ENCODE measurements at places on chromosomes 3 and 15.

DNA sequence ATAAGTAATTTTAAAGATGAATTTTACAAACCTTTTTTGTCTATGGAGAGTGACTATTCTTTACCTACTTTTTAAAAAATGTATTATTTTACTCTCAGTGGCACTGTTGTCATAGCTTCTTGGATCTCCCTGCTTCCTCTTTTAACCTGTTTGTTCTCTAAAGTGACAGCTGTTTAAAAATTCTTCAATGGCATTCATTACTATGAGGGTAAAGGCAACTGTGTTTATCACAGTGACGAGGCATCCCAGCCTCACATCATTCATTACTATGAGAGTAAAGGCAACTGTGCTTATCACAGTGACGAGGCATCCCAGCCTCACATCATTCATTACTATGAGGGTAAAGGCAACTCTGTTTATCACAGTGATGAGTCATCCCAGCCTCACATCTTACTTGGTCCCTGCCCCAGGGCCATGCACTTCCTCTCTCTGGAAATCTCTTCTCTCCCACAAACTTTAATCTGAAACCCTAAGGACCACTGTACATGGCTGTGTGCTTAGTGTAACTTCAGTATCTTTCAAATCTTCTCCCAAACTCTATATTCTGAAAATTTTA is 101.7 kb upstream of the ZNF717 start:
- no peak overlapping the region for H3K4me3 ChIP-seq
- no peaks in the 10 kb centered on the region for H3K4me1 ChIP-seq
- no peaks in the 10 kb centered on the region for H3K36me3 ChIP-seq
- no peak for DNase-seq

- peaks cover 3% of the 10 kb centered on the region for H3K27me3 ChIP-seq
- no peaks in the 10 kb centered on the region for H3K4me1 ChIP-seq
- no peaks in the 10 kb centered on the region for H3K36me3 ChIP-seq
- no peak for DNase-seq
- no peak overlapping the region for H3K27ac ChIP-seq
- H3K4me3 ChIP-seq, result no peak overlapping the region
These were observed 219.8 kb downstream of the SQOR start for GRCh38 chr15:45854455-45855202.

DNA sequence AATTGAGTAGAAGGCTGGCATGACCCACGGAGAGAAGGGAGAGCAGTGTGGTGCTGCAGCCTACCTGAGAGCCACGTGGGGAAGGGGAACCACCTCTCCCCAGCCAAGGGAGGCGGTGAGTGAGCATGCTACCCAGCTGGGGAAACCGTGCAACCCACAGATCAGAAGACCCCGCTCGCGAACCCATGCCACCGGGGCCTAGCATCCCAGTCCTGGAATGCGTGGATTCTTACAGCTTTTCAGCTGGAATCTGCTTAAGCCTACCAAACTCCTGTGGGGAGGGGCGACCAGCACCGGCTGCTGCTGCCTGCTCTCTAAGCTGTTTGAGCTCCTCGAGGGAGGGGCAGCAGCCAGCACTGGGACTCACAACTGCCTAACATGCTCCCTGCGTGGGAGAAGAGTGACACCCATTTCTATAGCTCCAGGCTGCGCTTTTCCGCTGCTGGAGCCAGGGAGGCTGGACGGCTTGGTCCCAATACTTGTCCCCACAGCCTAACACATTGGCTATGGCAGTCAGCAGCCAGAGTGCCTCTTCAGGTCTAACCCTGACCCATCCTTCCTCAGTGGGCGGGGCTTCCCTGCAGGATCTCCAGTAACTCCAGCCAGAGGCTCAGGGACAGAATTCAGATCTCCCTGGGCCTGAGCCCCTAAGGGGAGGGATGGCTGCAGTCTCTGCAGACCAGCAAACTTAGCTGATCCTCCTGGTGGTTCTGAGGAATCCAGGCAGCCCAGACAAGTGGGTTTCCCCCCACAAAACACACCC is 20.0 kb upstream of the TEX55 start:
- H3K4me3 ChIP-seq, result no peak overlapping the region
- no peaks in the 10 kb centered on the region for H3K36me3 ChIP-seq
- no peak for DNase-seq
- no peaks in the 10 kb centered on the region for H3K27me3 ChIP-seq

- H3K4me3 ChIP-seq, result no peak overlapping the region
- no peaks in the 10 kb centered on the region for H3K36me3 ChIP-seq
- no peak for DNase-seq
- H3K4me1 ChIP-seq, result no peaks in the 10 kb centered on the region
- no peak overlapping the region for H3K27ac ChIP-seq
These were observed 2.8 kb downstream of the LSAMP start for GRCh38 chr3:116442331-116443021.

DNA sequence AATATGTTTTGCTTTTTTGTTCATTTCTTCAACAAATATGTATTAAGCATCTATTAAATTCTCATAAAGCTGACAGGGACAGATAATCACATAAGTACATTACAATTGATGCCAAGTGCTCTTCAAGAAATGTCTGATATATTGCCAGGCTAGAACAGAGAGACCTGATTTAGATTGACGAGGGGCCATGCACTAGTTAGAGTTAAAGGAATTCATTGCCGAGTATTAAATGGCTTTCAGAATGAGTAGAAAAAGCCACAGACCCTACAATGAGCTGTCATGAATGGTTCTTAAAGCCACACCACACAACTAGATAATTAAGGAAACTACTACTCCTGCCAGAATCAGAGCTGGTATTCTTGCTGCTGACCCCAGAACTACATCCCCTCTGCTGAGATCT is 250.2 kb upstream of the MME start:
- H3K36me3 ChIP-seq, result no peaks in the 10 kb centered on the region
- no peaks in the 10 kb centered on the region for H3K27me3 ChIP-seq
- no peak for DNase-seq
- H3K4me3 ChIP-seq, result no peak overlapping the region

DNA sequence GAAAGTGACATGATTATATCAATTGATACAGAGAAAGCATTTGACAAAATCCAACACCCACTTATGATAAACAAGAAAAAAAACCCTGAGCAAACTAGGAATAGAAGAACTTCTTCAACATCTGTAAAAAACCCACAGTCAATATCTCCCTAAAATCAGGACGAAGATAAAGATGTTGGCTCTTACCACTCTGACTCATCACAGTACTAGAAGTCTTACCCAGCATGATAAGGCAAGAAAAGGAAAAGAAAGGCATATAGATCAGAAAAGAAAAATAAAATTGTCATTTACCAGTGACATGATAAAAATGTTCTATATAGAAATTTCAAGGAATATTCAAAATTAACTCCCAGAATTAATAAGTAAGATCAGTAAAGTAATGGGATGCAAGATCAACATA is 7.2 kb upstream of the FBXW12 start:
- no peak for DNase-seq
- H3K27me3 ChIP-seq, result peaks cover 18% of the 10 kb centered on the region
- H3K4me1 ChIP-seq, result no peaks in the 10 kb centered on the region
- H3K4me3 ChIP-seq, result no peak overlapping the region
- no peak overlapping the region for H3K27ac ChIP-seq

DNA sequence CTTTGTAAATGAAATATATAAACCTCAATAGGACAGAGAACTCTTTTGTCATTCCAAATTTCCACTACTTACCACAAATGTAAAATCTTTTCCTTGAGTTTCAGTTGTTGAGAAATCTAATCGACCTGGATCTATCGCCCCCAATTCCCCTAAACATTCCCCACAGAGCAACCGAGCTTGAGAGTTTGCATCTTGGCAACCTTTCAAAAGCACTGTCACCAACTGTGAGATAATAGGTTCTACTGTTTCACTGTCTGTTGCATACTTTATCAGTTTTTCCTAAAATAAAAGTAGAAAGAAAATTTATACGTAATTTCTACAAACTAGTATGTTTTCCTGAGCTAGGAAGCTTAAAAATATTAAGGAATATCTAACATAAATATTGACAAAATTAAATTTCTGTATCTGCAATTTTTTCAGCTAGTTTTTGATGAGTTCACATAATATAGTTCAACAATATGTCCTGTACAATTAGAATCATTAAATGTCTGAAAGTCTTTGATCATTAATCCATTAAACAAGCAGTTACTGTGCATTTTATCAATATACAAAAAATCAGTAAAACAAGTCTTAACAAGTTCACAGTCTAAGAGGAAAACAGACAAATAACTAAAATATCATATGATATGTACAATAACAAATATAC is 54.5 kb downstream of the ATR start:
- no peaks in the 10 kb centered on the region for H3K4me1 ChIP-seq
- no peak for DNase-seq
- no peaks in the 10 kb centered on the region for H3K27me3 ChIP-seq
- H3K27ac ChIP-seq, result peak overlapping the region; percentile 33

GRCh38 chr3:138642226-138642926 is 33.8 kb downstream of the FAIM start:
- no peaks in the 10 kb centered on the region for H3K4me1 ChIP-seq
- no peak overlapping the region for H3K27ac ChIP-seq
- no peaks in the 10 kb centered on the region for H3K27me3 ChIP-seq
- no peak for DNase-seq

DNA sequence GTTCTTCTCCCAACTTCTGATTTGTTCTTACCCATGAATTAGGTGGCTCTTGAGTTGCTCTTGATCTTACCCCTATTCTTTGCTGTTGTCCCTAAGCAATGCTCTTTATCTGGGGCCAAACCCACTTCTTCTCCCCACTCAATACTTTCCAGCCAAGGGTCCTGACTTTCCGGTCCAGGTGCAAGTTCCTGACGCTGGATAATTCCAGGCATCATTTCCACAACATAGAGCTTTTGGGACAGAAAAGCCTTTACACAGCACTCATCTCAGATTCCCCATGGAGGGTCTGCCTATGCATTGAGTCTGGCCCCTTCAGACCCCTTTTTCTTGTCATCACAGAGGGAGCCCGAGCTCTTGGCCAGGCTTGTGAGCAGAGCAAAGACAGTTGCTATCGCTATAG is 85.4 kb upstream of the BOC start:
- DNase-seq, result no peak
- H3K27me3 ChIP-seq, result no peaks in the 10 kb centered on the region
- H3K36me3 ChIP-seq, result no peaks in the 10 kb centered on the region
- H3K27ac ChIP-seq, result no peak overlapping the region
- H3K4me1 ChIP-seq, result no peaks in the 10 kb centered on the region
- no peak overlapping the region for H3K4me3 ChIP-seq

DNA sequence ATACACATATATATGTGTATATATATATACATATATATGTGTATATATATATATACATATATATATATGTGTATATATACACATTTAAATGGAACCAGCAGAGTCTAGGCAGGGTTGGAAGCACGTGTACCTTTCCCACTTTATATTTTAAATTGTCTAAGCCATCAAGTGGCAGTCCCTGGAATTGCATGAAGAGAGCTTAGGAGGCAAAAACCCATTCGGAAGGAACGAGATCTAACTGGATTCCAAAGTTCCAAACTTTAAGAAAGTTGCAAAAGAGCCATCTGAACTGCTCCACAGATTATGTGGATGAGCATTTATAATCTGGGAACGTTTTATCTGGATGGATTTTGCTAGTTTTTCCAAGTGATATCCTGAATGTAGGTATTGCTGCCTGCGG is 186.5 kb downstream of the FOXP1 start:
- H3K27ac ChIP-seq, result no peak overlapping the region
- peaks cover 48% of the 10 kb centered on the region for H3K4me1 ChIP-seq
- peaks cover 13% of the 10 kb centered on the region for H3K27me3 ChIP-seq
- no peak for DNase-seq
- peaks cover 5% of the 10 kb centered on the region for H3K36me3 ChIP-seq
- no peak overlapping the region for H3K4me3 ChIP-seq

- H3K36me3 ChIP-seq, result no peaks in the 10 kb centered on the region
- H3K27ac ChIP-seq, result no peak overlapping the region
- peaks cover 28% of the 10 kb centered on the region for H3K27me3 ChIP-seq
- H3K4me1 ChIP-seq, result peaks cover 29% of the 10 kb centered on the region
These were observed 102.8 kb downstream of the CHSY1 start for GRCh38 chr15:101148881-101149664.

DNA sequence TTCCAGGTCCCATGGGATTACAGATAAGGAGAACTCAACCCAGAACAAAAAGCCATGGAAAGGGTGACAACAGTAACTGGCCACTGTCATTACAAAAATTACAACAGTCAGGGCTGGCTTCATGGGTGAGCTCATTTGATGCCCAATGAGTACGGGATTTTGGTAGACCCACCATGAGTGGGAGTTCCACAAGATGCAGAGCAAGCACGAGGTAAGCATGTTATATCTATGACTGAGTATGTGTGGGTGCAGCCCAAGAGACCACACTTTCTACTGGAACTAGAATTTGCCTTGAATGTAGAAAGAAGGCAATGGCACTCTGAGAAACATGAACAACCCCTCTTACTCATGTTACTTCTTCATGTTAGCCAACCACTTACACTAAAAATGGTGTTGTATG is 83.3 kb downstream of the IGF2BP2 start:
- no peaks in the 10 kb centered on the region for H3K4me1 ChIP-seq
- H3K27ac ChIP-seq, result no peak overlapping the region
- H3K4me3 ChIP-seq, result no peak overlapping the region
- peaks cover 16% of the 10 kb centered on the region for H3K27me3 ChIP-seq
- no peak for DNase-seq
- no peaks in the 10 kb centered on the region for H3K36me3 ChIP-seq

GRCh38 chr15:50854601-50855490 is 53.6 kb upstream of the AP4E1 start:
- H3K36me3 ChIP-seq, result no peaks in the 10 kb centered on the region
- no peaks in the 10 kb centered on the region for H3K4me1 ChIP-seq
- peaks cover 23% of the 10 kb centered on the region for H3K27me3 ChIP-seq
- H3K27ac ChIP-seq, result no peak overlapping the region
- no peak overlapping the region for H3K4me3 ChIP-seq

GRCh38 chr3:51975852-51976549 is 1.1 kb downstream of the ABHD14A start:
- H3K36me3 ChIP-seq, result peaks cover 4% of the 10 kb centered on the region
- H3K27ac ChIP-seq, result peak overlapping the region; percentile 68
- H3K27me3 ChIP-seq, result no peaks in the 10 kb centered on the region
- H3K4me3 ChIP-seq, result peak overlapping the region; percentile 75
- peaks cover 46% of the 10 kb centered on the region for H3K4me1 ChIP-seq

- no peaks in the 10 kb centered on the region for H3K4me1 ChIP-seq
- no peak overlapping the region for H3K4me3 ChIP-seq
- no peak for DNase-seq
- no peak overlapping the region for H3K27ac ChIP-seq
These were observed 133.5 kb downstream of the SNRPN start for GRCh38 chr15:25088261-25088790.

DNA sequence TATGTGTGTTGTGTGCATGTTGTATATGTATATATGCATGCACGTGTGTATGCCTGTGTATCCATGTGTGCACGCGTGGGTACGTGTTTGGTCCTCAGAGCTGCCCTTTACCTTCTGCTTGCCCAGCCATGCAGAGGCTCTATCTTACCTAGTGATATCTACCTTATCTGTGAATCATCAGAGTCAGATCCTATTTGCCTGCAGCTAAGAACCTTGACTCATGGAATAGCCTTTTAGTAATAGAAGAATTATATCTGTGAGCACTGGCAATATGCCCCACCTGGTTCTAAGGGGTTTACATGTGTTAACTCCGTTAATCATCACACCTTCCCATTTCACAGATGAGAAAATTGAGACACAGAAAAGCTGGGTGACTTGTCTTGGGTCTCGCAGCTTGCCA is 11.0 kb downstream of the PGPEP1L start:
- H3K36me3 ChIP-seq, result no peaks in the 10 kb centered on the region
- H3K27me3 ChIP-seq, result no peaks in the 10 kb centered on the region
- no peak overlapping the region for H3K27ac ChIP-seq
- H3K4me3 ChIP-seq, result no peak overlapping the region

All from activated naive CD4-positive, alpha-beta T cell treated with anti-CD3 and anti-CD28 coated beads, Interleukin-2, amount 10 ng/mL, durations not matched to agents 7 days and 5 days (primary cell).